Gastroesophageal sphincter (tissue), 4 donors: ENCODE measurements at places on chromosomes 5 and 9.

DNA sequence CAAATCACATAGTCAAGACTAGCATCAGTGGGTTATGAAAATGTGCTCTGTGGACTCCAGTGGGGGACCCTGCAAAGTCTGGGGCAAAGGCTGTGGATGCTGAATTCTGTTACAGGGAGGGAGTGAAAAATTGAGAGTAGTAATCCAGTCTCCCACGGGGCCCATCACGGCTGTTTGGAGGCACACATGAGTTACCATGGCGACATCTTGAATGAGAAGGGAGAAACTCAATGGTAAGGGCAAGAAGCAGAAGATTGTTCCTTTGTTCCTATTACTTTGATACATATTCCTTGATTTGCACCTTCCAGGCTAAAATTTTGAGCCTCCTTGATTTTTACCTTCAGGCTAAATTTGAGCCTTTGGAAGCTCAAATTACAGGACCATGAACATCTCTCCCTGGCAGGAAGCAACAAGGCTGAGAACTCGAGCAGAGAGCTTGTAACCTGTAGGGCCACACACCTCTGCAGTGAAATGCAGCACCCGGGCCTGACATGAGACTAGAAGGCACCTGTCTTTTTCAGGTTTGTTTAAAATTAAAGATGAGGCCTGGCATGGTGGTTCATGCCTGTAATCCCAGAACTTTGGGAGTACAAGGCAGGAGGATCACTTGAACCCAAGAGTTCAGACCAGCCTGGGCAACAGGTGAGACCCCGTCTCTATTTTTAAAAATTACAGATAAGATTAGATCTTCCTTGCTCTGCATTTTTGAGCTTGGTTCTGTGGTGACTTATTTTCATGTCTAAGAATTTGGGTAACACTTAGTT is 31.0 kb upstream of the ZFR start:
- no peak overlapping the region for H3K27ac ChIP-seq
- no peaks in the 10 kb centered on the region for H3K27me3 ChIP-seq
- no peaks in the 10 kb centered on the region for H3K36me3 ChIP-seq
- ATAC-seq, result no peak
- no peaks in the 10 kb centered on the region for H3K4me1 ChIP-seq
- H3K4me3 ChIP-seq, result no peak overlapping the region

DNA sequence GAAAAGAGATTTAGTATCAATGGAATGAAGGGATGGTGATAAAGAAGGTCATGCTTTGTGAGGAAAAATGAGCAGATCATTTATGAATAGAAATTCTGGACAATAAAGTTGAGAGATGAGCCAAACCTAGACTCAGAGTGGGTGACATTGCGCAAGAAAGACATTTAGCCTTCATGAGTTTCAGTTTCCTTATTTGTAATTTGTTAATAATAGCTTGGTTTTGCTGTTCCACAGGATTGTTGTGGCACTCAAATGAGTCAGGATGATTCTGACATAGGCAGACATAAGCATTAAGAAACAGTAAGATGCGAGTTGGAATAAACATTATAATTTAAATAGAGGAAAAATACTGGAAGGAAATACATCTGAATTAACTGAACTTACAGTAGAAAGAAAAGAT is 34.8 kb downstream of the ITGA2 start:
- H3K4me3 ChIP-seq, result no peak overlapping the region
- no peaks in the 10 kb centered on the region for H3K4me1 ChIP-seq
- no peaks in the 10 kb centered on the region for H3K27me3 ChIP-seq
- no peaks in the 10 kb centered on the region for H3K36me3 ChIP-seq
- peak; percentile 61 for ATAC-seq

DNA sequence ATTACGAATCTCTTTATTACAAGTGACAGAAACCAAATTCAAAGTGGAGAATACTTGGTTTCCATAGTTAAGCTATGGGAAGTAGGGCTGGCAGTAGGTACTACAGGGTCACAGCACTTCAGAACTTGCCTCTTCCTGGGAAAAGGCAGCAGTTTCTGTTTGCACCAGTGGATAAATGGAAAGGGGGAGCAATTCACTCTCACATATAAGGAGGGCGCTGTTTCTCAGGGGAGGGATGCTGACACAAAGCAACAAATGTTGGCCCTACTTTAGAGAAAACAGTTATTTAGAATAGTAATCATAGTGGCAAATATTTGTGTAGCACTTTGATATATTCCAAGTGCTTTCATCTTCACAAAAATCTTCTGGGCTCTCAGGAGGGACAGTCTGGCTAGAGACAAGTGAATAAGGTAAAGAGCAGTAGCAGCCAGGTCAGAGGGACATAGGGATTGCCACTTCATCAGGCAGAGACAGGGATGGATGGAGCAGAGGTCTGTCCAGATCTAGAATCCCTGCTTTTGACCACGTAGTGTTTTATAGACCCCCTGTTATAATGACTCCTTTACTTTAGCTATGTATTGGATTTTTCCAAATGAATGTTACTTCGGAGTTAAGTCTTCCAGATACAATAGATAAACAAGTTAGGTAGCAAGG is 554.8 kb upstream of the SGCD start:
- H3K4me1 ChIP-seq, result no peaks in the 10 kb centered on the region
- no peaks in the 10 kb centered on the region for H3K27me3 ChIP-seq
- no peak for ATAC-seq
- no peaks in the 10 kb centered on the region for H3K36me3 ChIP-seq

DNA sequence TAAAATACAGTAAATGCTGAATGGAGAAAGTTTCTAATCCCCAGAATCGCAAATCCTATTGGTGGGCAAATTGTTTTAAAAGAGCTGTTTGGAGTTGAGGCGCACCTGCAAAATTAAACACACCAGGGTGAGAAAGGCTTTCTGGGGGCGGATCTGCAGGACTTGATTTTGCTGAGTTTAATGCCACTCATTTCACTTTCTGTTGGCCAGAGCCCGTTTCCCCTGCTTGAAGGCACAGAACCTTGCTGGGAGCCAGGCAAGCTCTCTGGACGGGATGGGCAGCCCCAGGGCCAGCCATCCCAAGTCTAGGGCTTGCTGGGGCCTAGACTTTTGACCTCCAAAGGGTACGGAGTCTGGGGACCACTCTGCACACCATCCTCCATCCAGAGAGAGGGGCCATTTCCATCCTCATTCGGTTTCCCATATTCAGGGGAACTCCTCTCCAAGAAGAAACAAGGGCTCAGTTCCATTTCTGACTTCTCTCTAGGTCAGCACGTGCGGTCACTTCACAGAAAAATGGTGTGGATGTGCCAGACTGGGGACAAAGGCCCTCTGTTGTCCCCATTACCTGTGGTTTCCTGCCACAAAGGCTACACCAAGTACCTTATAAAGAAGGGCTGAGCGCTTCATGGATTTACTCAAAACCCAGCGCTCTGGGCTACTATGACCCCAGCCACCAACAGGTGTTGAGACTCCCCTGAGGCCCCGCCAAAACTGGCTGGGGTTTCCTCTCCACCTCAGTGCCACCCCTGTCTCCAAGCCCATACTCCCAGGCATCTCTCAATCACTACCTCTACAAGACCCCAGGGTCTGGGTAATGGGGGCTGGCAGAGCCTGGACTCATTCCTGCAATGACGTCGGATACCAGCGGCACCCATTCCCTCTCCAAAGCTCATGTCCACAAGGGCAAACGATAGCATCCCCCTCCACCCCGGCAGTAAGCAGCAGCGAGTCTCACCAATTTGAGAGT is 170.0 kb downstream of the AUH start:
- H3K4me3 ChIP-seq, result no peak overlapping the region
- H3K27ac ChIP-seq, result peak overlapping the region; percentile 98
- ATAC-seq, result no peak
- H3K4me1 ChIP-seq, result peaks cover 69% of the 10 kb centered on the region

GRCh38 chr5:88734191-88734640 is 148.8 kb downstream of the MEF2C start:
- no peak overlapping the region for H3K4me3 ChIP-seq
- H3K36me3 ChIP-seq, result no peaks in the 10 kb centered on the region
- no peaks in the 10 kb centered on the region for H3K27me3 ChIP-seq
- H3K4me1 ChIP-seq, result no peaks in the 10 kb centered on the region
- ATAC-seq, result no peak
- peak overlapping the region; percentile 42 for H3K27ac ChIP-seq

- H3K4me1 ChIP-seq, result no peaks in the 10 kb centered on the region
- ATAC-seq, result no peak
- H3K27ac ChIP-seq, result no peak overlapping the region
- no peaks in the 10 kb centered on the region for H3K27me3 ChIP-seq
Observed at GRCh38 chr5:14467886-14468285, 113.7 kb upstream of the OTULINL start.

GRCh38 chr5:113090336-113091106 is 113.9 kb downstream of the DCP2 start:
- no peaks in the 10 kb centered on the region for H3K36me3 ChIP-seq
- H3K27ac ChIP-seq, result peak overlapping the region; percentile 10
- H3K27me3 ChIP-seq, result no peaks in the 10 kb centered on the region
- no peak overlapping the region for H3K4me3 ChIP-seq

DNA sequence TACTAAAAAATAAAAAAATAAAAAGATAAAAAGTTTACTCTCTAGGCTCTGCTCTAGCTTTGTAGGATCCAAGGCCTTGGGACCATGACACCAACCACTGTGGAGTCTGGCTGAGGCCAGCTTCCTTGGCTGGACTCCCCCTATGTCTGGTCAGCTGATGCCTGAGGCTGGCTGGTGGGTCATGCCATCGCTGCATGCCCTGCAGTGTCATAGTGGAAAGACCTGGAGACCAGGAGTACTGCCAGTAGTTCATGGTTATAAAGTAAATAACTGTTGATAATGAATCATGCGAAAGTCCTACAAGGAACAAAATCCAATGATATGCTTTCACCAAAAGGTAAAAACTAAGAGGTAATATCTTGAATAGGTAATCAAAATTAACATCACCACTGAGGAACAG is 43.2 kb downstream of the GARNL3 start:
- no peak overlapping the region for H3K27ac ChIP-seq
- no peaks in the 10 kb centered on the region for H3K36me3 ChIP-seq
- H3K27me3 ChIP-seq, result no peaks in the 10 kb centered on the region
- ATAC-seq, result no peak
- H3K4me3 ChIP-seq, result no peak overlapping the region

GRCh38 chr5:179974946-179975712 is 67.4 kb upstream of the TBC1D9B start:
- no peak overlapping the region for H3K4me3 ChIP-seq
- H3K36me3 ChIP-seq, result peaks cover 71% of the 10 kb centered on the region
- H3K4me1 ChIP-seq, result peaks cover 18% of the 10 kb centered on the region
- no peaks in the 10 kb centered on the region for H3K27me3 ChIP-seq
- H3K27ac ChIP-seq, result no peak overlapping the region

- H3K4me1 ChIP-seq, result no peaks in the 10 kb centered on the region
- H3K4me3 ChIP-seq, result no peak overlapping the region
- ATAC-seq, result no peak
- no peaks in the 10 kb centered on the region for H3K36me3 ChIP-seq
- no peak overlapping the region for H3K27ac ChIP-seq
Observed at GRCh38 chr5:158233735-158234322, 374.9 kb upstream of the CLINT1 start.

- H3K4me1 ChIP-seq, result no peaks in the 10 kb centered on the region
- ATAC-seq, result no peak
- no peaks in the 10 kb centered on the region for H3K27me3 ChIP-seq
- no peak overlapping the region for H3K27ac ChIP-seq
- H3K4me3 ChIP-seq, result no peak overlapping the region
Observed at GRCh38 chr5:35683466-35683865, 65.8 kb downstream of the SPEF2 start.

DNA sequence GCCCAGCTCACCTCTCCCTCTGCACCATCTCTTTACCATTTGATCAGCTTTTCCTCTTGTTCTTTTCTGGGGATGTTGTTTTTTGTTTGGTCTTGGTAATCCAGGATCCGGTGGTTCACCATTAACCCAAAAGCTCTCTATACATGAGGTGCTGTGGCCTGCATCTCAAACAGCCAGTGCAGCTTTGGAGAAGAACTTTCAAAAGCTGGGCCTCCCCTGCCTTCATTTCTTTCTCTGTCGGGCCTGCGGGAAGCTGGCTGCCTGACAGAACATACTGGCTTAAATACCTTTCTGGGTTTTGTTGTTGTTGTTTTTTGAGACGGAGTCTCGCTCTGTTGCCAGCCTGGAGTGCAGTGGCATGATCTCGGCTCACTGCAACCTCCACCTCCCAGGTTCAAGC is 12.1 kb downstream of the PSAT1 start:
- peaks cover 23% of the 10 kb centered on the region for H3K36me3 ChIP-seq
- no peak overlapping the region for H3K4me3 ChIP-seq
- H3K27ac ChIP-seq, result no peak overlapping the region
- H3K4me1 ChIP-seq, result no peaks in the 10 kb centered on the region
- ATAC-seq, result no peak
- no peaks in the 10 kb centered on the region for H3K27me3 ChIP-seq

DNA sequence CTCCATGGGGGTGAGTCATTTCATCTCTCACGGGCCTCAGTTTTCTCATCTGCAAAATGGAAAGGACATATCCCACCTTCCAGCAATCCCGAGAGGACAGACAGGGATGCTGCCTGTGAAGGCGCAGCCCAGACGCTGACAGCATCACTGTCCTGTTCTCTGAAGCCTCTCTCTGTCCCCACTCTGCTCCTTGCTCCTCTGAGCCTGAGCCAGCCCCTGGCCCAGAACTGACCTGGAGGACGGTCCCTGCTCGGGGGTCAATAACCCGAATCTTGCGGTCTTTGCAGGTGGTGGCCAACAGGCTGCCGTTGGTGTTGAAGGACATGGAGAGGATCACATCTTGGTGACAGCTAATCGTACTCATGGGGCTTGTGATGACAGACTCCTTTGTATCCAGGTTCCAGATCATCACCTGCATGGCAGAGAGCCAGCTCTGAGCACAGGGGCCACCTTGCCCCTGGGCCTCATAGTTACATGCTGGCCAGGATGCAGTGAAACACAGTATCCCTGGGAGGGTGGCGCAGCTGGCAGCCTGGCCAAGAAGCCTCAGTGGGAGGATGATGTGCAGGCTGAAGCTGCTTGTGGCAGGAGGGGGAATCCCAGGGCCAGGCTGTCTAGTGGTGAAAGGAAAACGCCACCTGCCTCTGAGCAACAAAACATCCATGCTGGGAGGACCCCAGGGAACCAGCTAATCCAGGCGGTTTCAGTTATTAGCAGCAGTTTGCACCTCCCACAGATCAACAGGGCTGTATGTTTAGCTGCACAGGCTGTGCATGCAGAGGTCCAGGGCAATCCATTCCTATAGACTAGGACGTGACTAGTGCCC is 14.0 kb upstream of the TRIM14 start:
- H3K27me3 ChIP-seq, result no peaks in the 10 kb centered on the region
- H3K4me1 ChIP-seq, result no peaks in the 10 kb centered on the region
- no peak overlapping the region for H3K4me3 ChIP-seq
- no peaks in the 10 kb centered on the region for H3K36me3 ChIP-seq
- ATAC-seq, result no peak

GRCh38 chr9:122857815-122858214 is 29.4 kb upstream of the PDCL start:
- H3K4me3 ChIP-seq, result no peak overlapping the region
- no peak overlapping the region for H3K27ac ChIP-seq
- ATAC-seq, result no peak
- H3K4me1 ChIP-seq, result no peaks in the 10 kb centered on the region
- peaks cover 11% of the 10 kb centered on the region for H3K36me3 ChIP-seq
- no peaks in the 10 kb centered on the region for H3K27me3 ChIP-seq

- H3K36me3 ChIP-seq, result no peaks in the 10 kb centered on the region
- peaks cover 8% of the 10 kb centered on the region for H3K4me1 ChIP-seq
- no peak for ATAC-seq
- no peaks in the 10 kb centered on the region for H3K27me3 ChIP-seq
- no peak overlapping the region for H3K4me3 ChIP-seq
- H3K27ac ChIP-seq, result no peak overlapping the region
Observed at GRCh38 chr5:124773315-124774311, 27.2 kb upstream of the ZNF608 start.

GRCh38 chr5:80956272-80956671 is 3.9 kb upstream of the RASGRF2 start:
- H3K27ac ChIP-seq, result no peak overlapping the region
- no peak overlapping the region for H3K4me3 ChIP-seq
- no peaks in the 10 kb centered on the region for H3K36me3 ChIP-seq
- ATAC-seq, result no peak

GRCh38 chr5:38867416-38867815 is 21.6 kb downstream of the OSMR start:
- H3K36me3 ChIP-seq, result peaks cover 31% of the 10 kb centered on the region
- ATAC-seq, result no peak
- H3K27me3 ChIP-seq, result no peaks in the 10 kb centered on the region
- H3K27ac ChIP-seq, result no peak overlapping the region
